ENCODE measurements at places on chromosomes 16 and 17.

DNA sequence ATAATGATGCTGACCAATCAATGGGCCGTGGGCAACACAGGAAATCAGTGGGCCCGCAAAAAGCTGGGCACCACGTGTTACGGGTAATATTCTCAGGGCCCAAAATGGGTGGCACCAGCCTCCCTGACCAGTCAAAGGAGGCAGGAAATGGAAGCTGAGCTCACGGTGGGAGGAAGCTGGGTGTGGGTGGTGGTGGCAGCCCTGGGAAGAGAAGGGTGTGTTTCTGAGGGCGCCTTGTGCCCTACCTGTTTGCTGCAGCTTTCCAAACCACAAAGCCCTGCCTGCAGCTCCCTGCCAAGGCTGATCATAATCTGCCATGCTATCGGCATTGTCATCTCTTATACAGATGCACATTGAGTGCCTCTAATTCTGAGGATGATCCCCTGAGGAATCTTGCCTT, 457.9 kb downstream of the SLC39A11 start:
- no peak for DNase-seq

DNA sequence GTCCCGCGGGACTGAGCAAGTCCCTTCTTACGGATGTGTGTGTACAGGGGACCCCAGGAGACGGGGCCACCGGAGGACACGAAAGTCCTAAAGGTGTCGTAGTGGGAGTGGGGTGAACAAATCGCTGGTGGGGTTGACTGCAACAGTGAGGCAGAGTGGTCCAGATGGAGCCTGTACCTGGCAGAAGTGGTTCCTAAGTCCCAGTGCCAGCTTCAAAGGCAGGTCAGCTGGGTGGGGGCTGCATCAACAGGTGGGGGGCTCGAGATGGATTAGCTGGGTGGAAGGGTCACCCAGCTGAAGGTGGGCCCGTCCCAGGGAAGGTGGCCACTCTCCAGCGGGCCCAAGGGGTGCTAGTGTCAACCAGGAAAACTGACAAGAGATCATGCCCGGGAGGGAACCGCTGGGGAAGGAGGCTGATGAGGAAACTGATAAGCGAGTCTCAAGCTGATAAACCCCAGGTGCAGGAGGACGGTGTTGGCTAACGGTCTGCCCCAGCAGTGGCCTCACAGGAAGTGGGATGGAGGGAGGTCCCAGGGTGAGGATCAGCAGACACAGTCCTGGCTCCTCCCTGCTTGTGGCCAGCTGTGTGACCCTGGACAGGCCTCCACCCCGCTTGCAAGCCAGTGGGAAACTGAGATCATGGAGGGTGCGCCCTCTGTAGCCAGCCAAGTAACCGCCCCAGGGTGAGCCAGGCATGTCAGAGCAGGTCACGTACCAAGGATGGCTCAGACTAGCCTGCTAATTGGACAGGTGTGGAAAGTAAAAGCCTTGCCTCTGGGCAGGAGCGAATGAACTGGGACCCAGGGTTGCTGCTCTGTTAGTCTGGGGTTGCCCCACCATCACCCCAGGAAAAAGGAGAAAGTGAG, 1.0 kb downstream of the ORAI3 start:
- no peak for DNase-seq

- DNase-seq: no peak
These were observed 18.9 kb downstream of the MMP15 start for GRCh38 chr16:58044266-58045019.

- DNase-seq: peak; percentile 55
These were observed 2.5 kb downstream of the LGALS9 start for GRCh38 chr17:27633312-27634025.

DNA sequence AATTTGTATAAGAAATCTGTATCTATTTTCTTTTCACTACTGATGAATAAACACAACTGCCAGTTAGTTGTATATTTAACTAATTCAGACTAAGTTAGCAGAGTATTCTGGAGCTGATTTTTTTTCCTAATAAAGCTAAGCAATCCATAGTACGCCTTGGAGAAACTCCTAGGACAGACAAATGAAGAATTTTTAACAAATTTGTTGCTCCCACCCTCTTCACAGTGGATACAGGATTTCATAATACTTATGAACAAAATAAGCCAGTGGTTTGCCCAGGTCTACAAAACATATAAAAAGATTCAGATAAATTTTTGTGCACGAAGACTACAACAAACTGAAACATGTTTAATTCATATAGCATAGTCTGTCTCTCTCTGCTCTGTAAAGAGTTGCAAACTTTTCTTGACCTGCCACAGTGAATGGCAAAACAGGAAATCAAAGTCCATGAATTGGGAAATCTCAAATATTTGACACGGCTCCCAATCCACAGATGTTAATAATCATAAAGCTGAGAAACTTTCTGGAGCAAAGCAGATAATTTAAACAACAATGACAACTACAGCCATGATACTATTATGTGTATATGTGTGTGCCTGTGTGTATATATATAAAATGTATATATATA, 594 bp upstream of the ABCA6 start:
- no peak for DNase-seq

All from spinal cord (tissue), 10 donors.